Sigmoid colon (tissue), 7 donors: ENCODE measurements at places on chromosomes 2 and 18. TPM values are rescaled to one million over a fixed set of nuclear protein-coding genes. Genes with fewer than 3 reads are reported as not detected.

DNA sequence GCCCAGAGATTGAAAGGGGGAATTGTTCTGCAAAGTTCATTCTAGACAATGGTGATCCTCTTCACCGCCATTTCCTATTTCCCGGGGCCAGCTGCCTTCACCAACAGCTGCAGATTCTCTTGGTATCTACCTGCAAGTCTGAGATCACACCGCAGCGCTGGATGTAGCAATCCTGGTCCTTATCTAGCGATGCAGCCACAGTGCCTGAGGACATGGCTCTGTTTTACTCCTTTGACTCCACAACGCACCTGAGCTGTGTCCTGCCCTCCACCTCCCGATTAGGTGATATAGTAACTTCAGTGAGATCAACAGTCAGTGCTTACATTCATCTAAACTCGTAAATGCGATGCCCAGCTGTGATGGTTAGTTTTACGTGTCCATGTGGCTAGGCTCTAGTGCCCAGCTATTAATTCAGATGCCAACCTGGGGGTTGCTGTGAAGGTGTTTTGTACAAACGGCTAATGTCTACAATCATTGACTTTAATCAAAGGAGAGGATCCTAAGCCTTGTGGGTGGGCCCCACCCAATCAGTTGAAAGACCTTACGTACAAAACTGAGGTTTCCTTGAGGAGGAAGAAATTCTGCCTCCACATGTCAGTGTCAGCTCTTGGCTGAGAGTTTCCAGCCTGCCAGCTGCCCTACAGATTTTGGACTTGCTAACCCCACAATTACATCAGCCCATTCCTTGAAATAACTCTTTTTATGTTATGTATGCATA, 189.8 kb downstream of the SH3BP4 start:
- H3K4me1 ChIP-seq = no peaks in the 10 kb centered on the region
- no peak overlapping the region for H3K4me3 ChIP-seq
- no peaks in the 10 kb centered on the region for H3K36me3 ChIP-seq

DNA sequence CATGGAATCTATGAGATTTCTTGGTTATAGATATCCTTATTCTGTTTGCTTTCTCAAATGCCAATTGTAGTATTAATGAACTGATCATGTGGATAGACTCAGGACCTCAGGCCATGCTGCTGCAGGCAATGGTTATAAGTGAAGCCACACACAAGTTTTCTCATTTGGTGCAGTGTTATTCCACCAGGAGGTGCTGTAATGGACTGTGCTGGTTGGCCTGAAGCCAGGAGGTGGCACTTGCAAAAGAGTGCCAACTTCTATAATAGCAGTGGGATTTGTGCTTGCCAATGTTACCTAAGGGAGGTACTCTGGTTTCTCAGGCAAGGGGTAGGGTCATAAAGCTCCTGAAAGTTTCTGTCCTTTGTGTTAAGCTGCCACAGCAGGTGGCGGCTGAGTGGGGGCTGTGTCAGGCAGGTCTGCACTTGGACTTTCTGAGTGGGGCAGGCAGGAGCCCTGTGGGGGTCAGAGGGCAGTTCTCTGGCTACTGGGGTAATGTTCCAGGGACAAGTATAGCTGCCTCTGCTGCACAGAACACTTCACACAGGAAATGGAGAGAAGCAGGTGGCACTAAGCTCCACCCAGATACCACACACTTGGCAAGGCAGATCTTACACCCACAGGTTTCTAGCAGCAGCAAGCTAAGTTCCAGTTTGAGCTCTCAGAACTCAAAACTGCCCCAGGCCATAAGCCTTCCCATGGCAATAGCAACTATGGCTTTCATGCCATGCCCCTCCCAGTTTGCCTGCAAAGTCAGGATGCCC, 352.6 kb upstream of the CWC22 start:
- H3K4me1 ChIP-seq = no peaks in the 10 kb centered on the region
- no peak for DNase-seq

DNA sequence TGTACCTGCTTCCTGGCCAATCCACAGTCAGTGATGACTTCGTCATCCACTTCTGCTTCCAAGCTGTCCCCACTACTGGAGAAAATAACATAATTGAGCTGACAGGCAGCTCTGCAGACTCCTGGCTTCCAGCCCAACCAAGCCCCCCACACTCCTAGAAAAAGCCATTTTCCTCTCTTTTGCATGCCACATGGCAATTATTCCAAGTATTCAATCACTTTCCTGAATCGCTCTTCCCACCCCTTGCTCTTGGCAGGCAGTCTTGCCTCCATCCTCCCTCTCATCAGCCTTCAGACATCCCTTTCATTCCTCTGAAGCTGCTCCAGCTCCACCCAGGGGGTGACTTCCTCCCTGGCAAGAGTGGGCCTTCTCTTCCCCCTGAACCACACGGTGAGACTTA, 14.3 kb upstream of the ST8SIA5 start:
- H3K4me1 ChIP-seq = no peaks in the 10 kb centered on the region
- no peak overlapping the region for H3K4me3 ChIP-seq
- H3K27ac ChIP-seq = no peak overlapping the region
- no peaks in the 10 kb centered on the region for H3K36me3 ChIP-seq
- no peak for DNase-seq

The CFAP53 gene
- 0.46 TPM for polyA plus RNA-seq

DNA sequence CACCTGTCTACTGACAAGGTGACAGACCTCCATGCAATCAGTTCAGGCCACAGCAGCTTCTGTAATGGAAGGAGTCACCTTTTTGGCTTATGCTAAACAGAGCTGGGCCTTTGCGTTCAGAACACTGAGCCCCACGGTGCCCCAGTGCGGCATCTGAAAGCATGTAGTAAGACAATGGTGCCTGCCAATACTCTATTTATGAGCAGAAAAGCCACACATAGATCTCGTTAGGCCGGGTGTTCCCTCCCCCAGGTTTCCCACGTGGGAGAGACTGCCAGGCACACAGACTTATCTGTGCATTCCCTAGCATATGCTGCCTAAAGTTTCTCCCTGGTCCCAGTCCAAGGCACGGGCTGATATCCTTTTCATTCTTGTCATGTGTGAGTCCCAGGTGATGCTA, 150.9 kb downstream of the ACTR3 start:
- H3K4me3 ChIP-seq = no peak overlapping the region
- no peak overlapping the region for H3K27ac ChIP-seq
- H3K36me3 ChIP-seq = no peaks in the 10 kb centered on the region

The ABCB11 gene
- 0.60 TPM for polyA plus RNA-seq

The AKAIN1 gene
- not detected for polyA plus RNA-seq

GRCh38 chr2:229610333-229610732, 104.0 kb downstream of the DNER start:
- DNase-seq = no peak
- no peak overlapping the region for H3K27ac ChIP-seq
- H3K4me1 ChIP-seq = no peaks in the 10 kb centered on the region
- no peaks in the 10 kb centered on the region for H3K27me3 ChIP-seq
- H3K4me3 ChIP-seq = no peak overlapping the region
- no peaks in the 10 kb centered on the region for H3K36me3 ChIP-seq

DNA sequence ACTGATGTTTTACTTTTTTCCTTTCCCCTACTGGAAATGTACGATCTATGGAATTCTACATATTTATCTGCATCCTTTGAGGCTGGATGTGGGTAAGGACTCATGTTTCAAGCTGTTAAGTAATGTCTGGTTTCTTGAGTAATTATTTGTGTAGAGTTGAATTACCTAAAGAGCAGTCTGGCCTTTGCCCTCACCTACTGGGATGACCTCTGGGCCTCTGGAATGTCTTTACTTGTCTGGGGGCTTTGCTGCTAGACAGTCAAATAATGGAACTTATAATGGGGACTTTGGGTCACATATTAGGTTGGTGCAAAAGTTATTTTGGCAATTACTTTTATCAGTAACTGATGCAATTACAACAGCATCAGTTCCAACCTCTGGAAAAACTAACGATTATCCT, 244.7 kb downstream of the CCDC178 start:
- H3K27me3 ChIP-seq = no peaks in the 10 kb centered on the region
- no peak overlapping the region for H3K4me3 ChIP-seq

The LTBP1 gene
- 22.9 TPM for polyA plus RNA-seq

The EFHD1 gene
- polyA plus RNA-seq = 0.92 TPM

DNA sequence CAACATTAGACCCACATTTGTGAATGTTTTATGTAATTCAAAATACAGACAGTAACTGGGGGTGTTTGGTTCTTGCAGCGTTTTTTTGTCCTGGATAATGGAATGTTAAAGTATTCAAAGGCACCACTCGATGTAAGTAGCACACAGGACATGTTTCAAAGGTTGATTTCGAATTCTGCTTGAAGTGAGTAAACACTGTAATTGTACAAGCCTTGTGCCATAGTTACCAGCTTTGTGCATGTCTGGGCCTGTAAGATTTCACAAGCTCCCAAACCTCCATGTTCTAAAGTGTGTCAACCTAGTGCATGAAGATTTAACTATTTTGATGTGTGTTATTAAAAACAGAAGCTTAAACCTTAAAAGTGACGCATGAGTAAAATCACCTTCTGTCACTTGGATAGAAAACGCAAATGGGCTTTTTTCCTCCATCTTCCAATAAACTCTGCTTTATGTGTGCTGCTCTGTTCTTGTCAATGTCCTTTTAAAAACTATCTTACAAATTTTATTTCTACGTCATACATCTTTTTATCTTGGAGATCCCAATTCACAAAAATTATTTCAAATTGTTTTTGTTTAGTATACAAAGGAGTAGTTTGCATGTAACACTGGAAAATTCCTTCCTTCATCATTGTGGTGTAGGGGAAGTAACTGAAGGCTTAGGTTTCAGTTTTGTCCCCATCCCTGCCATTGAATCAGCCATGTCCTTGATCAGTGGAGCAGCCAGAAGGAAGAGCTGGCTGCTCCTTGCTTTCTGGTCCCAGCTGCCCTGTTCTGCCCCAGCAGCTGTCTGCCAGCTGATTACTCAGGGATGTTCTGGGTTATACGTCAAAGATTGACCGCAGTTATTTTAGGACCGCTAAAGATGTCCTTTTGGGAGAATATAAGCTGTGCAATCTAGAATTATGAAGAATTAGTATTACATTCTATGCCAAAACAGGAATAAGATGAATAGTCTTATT, 119.2 kb downstream of the PRKRA start:
- H3K27ac ChIP-seq = no peak overlapping the region
- DNase-seq = no peak
- peaks cover 4% of the 10 kb centered on the region for H3K4me1 ChIP-seq
- H3K36me3 ChIP-seq = no peaks in the 10 kb centered on the region
- no peaks in the 10 kb centered on the region for H3K27me3 ChIP-seq

The RNF181 gene
- polyA plus RNA-seq = 190 TPM
